H1 (cell line): ENCODE measurements at places on chromosomes 5 and 9.

DNA sequence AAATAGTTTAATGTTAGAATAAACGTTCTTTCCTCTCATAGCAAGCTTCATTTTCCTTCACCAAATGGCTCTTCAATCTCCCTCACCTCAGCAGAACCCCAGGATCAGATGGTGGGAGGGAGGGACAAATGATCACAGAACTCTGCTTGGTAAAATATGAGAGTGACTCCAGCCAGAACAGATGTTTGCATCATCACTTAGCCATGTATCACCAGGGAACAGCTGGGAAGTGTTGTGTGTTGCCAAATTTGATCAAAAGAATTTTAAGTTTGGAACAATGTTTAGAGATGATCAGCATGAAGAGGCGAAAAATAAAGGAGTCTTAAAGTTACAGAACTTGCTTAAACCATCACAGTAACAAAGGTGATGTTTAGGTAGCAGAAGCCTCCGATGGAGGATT lies 115.7 kb downstream of the FRMD3 start:
- H3K36me3 ChIP-seq = no peaks in the 10 kb centered on the region
- DNase-seq = no peak
- H3K27me3 ChIP-seq = no peaks in the 10 kb centered on the region
- no peak overlapping the region for H3K27ac ChIP-seq
- H3K4me1 ChIP-seq = 0 out of 2 replicates have a peak, but pooled peaks cover 2% of the 10 kb centered on the region

- H3K4me1 ChIP-seq = no peaks in the 10 kb centered on the region
- no peak overlapping the region for H3K27ac ChIP-seq
- DNase-seq = no peak
- H3K36me3 ChIP-seq = no peaks in the 10 kb centered on the region
- no peak overlapping the region for H3K4me3 ChIP-seq
- no peaks in the 10 kb centered on the region for H3K27me3 ChIP-seq
Observed at GRCh38 chr9:21357479-21358460, 7.1 kb upstream of the IFNA6 start.

DNA sequence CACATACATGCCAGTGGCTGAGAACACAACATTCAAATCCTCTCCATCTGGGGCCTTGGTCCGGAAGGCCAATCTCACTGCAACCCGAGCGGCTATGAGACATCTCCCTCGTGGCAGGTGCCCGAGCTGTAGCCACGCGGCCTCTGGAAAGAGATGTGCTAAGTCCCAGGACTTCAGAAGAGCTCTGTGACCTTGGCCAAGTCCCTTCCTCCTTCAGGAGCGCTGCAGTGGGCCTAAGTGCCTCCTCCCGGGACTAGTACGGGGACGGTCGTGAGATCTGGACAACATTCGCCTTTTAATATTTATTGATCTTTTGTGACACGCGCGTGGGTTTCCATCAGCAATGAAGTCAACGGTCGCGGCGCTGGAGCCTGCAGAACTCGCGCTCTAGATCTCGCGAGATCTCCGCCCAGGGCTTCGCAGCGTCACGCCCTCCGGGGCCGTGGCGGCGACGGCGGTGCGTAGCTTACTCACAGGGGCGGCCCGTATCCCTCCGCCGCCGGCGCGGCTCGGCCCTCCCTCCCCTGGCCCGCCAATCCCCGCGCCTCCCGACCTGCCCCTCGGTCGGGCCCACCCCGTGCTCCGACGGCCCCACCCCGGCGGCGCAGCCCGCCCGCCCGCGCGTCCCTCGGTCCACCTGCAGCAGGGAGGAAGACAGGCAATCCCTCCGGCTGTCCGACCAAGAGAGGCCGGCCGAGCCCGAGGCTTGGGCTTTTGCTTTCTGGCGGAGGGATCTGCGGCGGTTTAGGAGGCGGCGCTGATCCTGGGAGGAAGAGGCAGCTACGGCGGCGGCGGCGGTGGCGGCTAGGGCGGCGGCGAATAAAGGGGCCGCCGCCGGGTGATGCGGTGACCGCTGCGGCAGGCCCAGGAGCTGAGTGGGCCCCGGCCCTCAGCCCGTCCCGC lies at the start of gene UBE2D2:
UBE2D2 (plus strand) TSS at position 588 of the 903 bp plus-strand sequence. CDS start 453 bp downstream, outside the sequence.
- H3K27ac ChIP-seq = peak within 1 kb of the TSS; percentile 80
- H3K27me3 ChIP-seq = no peaks in the 10 kb centered on the region
- DNase-seq = peak; percentile 90
- peaks cover 4% of the 10 kb centered on the region for H3K4me1 ChIP-seq
- H3K4me3 ChIP-seq = peak within 1 kb of the TSS; percentile 72
- 0 out of 2 replicates have a peak, but pooled peaks cover 4% of the 10 kb centered on the region for H3K36me3 ChIP-seq

- no peak for DNase-seq
- no peaks in the 10 kb centered on the region for H3K4me1 ChIP-seq
- peaks cover 49% of the 10 kb centered on the region for H3K36me3 ChIP-seq
- H3K4me3 ChIP-seq = no peak overlapping the region
- H3K27me3 ChIP-seq = no peaks in the 10 kb centered on the region
Observed at GRCh38 chr9:108905494-108905893, 28.4 kb downstream of the ELP1 start.

GRCh38 chr9:132590318-132591182 lies 8.1 kb downstream of the BARHL1 start:
- DNase-seq = no peak
- H3K27ac ChIP-seq = peak overlapping the region; percentile 21; the same call in 1 of the 2 replicates
- H3K27me3 ChIP-seq = peaks cover 55% of the 10 kb centered on the region
- peak overlapping the region; percentile 45 for H3K4me3 ChIP-seq
- peaks cover 39% of the 10 kb centered on the region for H3K4me1 ChIP-seq

DNA sequence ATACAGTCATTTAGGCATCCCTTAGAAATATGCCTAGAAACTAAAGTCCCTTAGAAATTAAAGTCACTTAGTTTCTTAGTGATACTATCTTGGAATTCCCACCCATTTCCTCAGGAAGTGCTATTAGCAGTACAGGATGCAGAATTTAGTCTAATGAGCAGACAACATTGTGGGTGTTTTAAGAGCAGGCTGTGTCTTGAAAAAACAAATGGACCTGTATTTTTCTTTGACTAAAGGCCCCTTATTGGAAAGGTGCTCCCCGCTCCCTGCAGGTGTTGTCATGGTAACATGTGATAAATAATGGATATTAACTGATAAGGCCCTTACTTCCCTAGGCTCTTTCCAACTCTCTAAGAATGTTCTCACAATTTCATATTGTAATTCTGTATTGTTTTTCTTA lies 38.8 kb upstream of the STARD4 start:
- H3K4me1 ChIP-seq = peaks cover 14% of the 10 kb centered on the region
- no peak overlapping the region for H3K4me3 ChIP-seq
- no peaks in the 10 kb centered on the region for H3K27me3 ChIP-seq
- no peak for DNase-seq
- H3K27ac ChIP-seq = no peak overlapping the region

DNA sequence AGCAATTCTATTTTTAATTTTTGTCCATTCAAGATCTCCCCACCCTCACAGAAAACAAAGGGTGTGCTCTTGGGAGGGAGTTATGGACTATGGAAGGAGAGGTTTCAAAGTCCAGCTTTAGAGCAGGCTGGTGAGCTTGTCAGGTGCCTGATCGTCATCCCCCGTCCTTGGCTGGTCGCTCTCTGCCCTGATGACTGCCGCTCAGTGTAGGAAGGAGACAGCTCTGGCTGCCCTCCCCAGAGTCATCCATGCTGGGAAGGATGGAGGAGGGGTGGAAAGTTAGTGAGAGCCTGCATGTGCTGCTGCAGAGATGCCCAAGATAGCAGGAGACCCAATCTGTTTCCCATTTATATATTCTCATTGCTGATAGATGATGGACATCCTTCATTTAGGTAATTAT lies 96.6 kb downstream of the NLN start:
- no peaks in the 10 kb centered on the region for H3K27me3 ChIP-seq
- peaks cover 4% of the 10 kb centered on the region; the same call in 1 of the 2 replicates for H3K36me3 ChIP-seq
- H3K27ac ChIP-seq = peak overlapping the region; percentile 42; the same call in 1 of the 2 replicates
- no peaks in the 10 kb centered on the region; the same call in 1 of the 2 replicates for H3K4me1 ChIP-seq
- no peak overlapping the region for H3K4me3 ChIP-seq

DNA sequence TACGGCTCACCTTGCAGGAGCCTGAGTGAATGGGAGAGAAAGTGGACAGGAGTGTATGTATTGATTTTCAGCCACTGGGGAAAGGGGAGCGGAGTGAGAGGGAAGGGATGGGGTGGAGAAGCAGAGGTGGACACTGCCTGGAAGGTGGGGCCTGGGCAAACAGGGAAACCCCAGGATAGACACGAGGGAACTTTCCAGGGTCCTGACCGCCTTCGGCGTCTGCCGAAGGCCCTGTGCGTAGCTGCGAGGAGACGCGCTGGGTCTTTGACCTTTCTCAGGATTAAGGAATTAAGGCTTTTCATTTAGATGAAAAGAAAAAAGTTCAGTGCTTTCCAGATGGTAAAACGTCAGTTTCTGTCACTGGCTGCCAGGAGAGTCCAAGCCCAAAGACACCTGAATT lies 134.6 kb upstream of the RAPGEF1 start:
- H3K4me3 ChIP-seq = no peak overlapping the region
- no peak overlapping the region for H3K27ac ChIP-seq
- no peak for DNase-seq

- H3K4me1 ChIP-seq = peaks cover 4% of the 10 kb centered on the region
- no peak overlapping the region for H3K4me3 ChIP-seq
- no peak overlapping the region for H3K27ac ChIP-seq
- H3K36me3 ChIP-seq = no peaks in the 10 kb centered on the region
- no peaks in the 10 kb centered on the region for H3K27me3 ChIP-seq
- no peak for DNase-seq
Observed at GRCh38 chr5:151699071-151699901, 12.6 kb upstream of the SPARC start.

DNA sequence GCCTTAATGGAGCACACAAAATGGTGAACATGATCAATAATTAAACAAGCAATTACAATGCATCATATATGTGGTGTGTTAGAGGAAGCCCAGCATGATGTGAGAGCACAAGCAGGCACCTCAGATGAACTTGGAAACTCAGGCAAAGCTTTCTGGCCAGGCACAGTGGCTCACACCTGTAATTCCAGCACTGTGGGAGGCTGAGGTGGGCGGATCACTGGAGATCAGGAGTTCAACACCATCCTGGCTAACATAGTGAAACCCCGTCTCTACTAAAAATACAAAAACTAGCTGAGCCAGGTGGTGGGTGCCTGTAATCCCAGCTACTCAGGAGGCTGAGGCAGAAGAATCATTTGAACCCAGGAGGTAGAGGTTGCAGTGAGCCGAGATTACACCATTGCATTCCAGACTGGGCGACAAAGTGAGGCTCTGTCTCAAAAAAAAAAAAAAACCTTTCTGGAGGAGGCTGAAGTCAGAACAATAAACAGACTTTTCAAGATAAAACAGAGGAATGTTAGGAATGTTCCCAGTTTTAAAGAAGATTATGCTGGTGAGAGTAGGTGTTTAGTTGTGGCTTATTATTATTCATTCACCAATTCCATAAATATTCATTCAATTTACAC lies 159.4 kb downstream of the CEMIP2 start:
- no peak for DNase-seq
- no peaks in the 10 kb centered on the region for H3K27me3 ChIP-seq
- no peak overlapping the region for H3K4me3 ChIP-seq

- peaks cover 4% of the 10 kb centered on the region; the same call in 1 of the 2 replicates for H3K27me3 ChIP-seq
- no peaks in the 10 kb centered on the region for H3K36me3 ChIP-seq
- H3K4me3 ChIP-seq = no peak overlapping the region
Observed at GRCh38 chr5:175579742-175580432, 78.0 kb upstream of the HRH2 start.

GRCh38 chr9:77663754-77664153 lies 15.6 kb upstream of the GNA14 start:
- DNase-seq = no peak
- H3K4me1 ChIP-seq = no peaks in the 10 kb centered on the region
